ENCODE measurements at places on chromosomes 6 and 20. TPM values are rescaled to one million over a fixed set of nuclear protein-coding genes. Genes with fewer than 3 reads are reported as not detected.

The CCN6 gene
- not detected for total RNA-seq

The GPX5 gene
- not detected for total RNA-seq

The PPP1R3G gene
- total RNA-seq: 1.6 TPM

The TGM3 gene
- not detected for total RNA-seq

The RBM39 gene
- 171 TPM for total RNA-seq

The SOBP gene
- 1.1 TPM for total RNA-seq

The BHLHE23 gene
- total RNA-seq: not detected

The FLRT3 gene
- total RNA-seq: 2.0 TPM

The CRISP3 gene
- total RNA-seq: not detected

The MROH8 gene
- 0.79 TPM for total RNA-seq

The ADGRF5 gene
- not detected for total RNA-seq

The EPPIN gene
- not detected for total RNA-seq

The STK4 gene
- 13.8 TPM for total RNA-seq

The NRN1 gene
- 0.79 TPM for total RNA-seq

The ACTL10 gene
- total RNA-seq: not detected

The PRICKLE4 gene
- 0.44 TPM for total RNA-seq

The CCM2L gene
- 0.42 TPM for total RNA-seq

The C6orf58 gene
- total RNA-seq: 0.14 TPM

The MTG2 gene
- total RNA-seq: 29.0 TPM

The PLCB1 gene
- 1.0 TPM for total RNA-seq

The FOXQ1 gene
- 3.7 TPM for total RNA-seq

The DYNLT2 gene
- total RNA-seq: 0.49 TPM

The BCAS1 gene
- 0.53 TPM for total RNA-seq

The CNR1 gene
- total RNA-seq: 0.33 TPM

The KCNK17 gene
- not detected for total RNA-seq

The DNAAF9 gene
- total RNA-seq: 3.7 TPM

The PROKR2 gene
- total RNA-seq: not detected

The SLC22A2 gene
- not detected for total RNA-seq

The KIF13A gene
- total RNA-seq: 20.1 TPM

The RBBP8NL gene
- total RNA-seq: not detected

The TOX2 gene
- 10.2 TPM for total RNA-seq

The PGC gene
- not detected for total RNA-seq

The PAK5 gene
- not detected for total RNA-seq

The GFOD1 gene
- 1.8 TPM for total RNA-seq

The CRISP2 gene
- total RNA-seq: not detected

All from A549 treated with CpdA at 1 μM for 4 hours (cell line).